ENCODE measurements at places on chromosomes 2 and 18.

DNA sequence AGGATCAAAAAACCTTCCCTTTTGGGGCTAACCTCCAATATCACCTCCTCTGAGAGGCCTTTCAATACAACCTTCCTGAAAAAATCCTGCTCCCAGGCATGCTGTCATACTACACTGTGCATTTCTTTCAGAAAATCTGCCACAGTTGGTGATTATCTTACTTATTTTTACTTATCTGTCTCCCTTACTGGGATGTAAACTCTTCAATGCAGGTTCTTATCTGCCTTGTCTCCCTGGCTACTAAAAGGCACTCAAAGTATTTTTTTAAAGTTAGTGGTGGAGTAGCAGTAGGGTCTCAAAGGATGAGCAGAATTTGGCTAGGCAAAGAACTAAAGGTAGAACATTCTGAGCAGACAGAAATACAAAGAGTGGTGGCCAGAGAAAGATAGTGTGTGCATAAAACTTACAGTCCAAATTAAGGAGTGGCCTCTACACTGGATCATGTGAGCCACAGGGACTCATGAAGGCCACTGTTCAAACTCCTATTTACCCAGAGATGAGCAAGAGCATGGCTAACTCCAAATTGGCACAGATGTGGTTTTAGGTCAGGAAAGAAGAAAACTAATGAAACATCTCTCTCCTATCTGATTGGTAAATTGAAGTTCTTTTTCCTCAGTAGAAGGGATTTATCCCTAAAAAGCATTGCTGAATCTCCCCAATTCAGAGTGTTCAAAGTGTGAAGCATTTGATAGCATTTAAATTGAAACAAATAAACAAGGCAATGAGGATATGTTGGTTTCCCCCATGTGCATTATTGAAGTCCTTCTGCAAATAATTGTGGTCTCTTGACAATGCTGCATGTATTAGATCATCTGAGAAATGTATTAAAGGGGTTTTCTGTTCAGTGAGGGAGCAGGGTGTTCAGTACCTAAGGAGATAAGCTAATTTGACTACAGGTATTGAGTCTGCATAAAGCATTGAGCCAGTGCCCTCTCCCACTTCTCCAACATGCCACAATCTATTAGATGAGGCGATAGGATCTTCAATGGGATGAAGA is 285.5 kb downstream of the MREG start:
- DNase-seq: no peak

DNA sequence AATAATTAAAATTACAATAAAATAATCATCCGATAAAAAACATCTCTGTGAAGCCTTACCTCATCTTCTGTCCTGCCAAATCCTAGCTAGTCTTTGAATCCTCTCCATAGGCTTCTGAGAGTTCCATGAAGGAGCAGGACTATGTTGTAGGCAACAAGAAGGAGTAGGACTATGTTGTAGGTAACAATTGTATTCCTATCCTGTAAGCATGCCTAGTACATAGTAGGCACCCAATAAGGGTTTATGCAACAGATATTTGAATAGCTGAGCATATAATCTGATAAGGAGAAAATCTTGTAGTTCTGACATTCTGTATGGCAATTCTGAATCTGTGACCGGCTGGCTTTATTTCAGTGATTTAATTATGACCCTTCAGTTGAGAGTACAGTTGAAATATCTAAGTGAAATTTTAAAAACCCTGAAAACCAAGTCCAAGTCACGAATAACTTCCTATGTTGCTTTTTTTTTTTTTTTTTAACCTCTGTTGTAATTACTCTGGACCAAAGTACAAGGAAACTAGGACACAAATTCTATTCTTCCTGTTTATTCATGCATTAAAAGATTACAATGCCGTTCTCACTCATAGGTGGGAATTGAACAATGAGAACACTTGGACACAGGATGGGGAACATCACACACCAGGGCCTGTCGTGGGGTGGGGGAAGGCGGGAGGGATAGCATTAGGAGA is 27.8 kb downstream of the VWA3B start:
- DNase-seq: no peak

DNA sequence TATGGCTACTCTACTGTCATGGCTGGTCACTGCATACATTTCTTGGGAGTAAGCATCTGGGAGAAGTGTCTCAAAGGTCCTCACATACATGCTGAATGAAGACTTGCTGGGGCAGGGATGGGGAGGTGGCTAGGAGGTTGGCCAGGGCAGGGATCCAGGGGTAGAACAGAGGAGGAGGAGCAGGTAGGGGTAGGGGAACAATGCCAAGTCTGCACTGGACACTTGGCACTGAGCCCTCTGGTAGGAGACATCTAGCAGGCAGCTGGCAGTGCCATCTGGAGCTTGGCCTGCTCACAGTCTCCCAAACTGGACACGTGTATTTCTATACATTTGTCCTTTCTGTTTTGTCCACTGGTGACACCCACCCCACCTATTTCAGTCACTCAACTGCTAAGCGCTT is 62.7 kb upstream of the REV1 start:
- no peak for DNase-seq

DNA sequence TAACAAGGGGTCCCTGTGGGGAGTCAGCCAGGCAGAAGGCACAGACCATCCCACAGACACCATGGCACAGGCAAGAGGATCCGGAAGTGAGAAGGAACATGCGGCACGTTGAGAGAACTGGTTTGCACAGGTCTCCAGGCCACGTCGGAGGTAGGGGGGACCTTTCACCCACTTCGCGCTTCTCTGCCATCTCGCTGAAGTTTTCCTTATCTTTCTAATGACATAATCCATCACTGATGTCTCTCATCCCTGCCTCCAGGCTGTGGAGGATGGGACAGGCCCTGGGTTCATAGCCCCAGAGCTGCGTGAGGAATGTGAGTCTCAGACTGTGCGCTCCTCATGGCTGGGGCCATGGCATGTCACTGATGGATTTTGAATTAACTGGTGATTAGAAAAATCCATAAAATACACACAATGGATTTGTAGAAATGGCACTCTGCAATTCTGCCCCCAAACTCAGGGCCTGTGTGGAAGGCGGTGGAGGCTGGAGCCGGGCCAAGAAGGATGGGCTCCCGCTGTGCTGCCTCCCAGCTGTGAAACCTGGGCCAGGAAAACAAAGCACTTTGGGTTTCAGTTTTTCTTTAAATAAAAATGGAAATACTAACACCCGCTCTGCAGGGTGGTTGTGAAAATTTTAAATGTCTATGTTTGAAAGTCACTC is 113.3 kb upstream of the ALKAL2 start:
- DNase-seq: no peak

DNA sequence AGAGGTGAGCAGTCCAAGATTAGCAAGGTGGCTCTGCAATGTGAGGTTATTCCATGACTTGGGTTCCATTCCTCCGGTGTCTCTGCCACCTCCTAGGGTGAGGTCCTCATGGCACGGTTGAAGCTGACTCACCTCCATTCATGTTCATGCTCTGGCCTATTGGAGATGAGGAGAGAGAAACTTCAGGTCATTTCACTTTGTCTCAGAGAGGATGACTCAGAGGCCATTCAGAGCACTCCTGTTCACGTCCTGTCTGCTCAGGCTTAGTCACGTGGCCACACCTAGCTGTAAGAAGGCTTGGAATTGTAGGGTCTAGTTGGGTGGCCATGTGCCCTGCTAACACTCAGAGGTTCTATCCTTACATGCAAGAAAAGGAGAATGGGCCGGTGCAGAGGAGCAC is 67.5 kb upstream of the MBOAT2 start:
- no peak for DNase-seq

DNA sequence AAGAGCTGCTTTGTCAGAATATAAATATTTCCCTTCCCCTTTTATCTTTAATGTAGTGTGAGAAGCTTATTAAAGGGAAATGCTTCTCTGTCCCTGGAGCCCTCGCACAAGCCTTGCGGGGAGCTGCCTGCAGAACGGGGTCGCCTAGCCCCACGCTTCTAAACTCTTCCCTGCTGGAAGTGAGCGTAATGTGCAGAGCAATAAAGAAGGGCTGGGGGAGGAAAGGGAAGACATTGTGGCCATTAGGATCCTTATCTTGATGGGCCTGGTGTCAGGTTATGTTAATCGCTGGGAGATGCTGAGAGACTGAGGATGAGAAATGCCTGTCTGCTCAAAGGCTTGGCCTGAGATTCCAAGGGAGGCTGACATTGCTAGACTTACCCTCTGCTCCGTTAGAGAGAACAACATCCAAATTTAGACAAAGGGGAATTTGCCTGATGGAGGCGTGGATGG is 18.9 kb upstream of the FZD7 start:
- no peak for DNase-seq

- DNase-seq: no peak
These were observed 27.7 kb upstream of the KDM3A start for GRCh38 chr2:86413296-86414094.

DNA sequence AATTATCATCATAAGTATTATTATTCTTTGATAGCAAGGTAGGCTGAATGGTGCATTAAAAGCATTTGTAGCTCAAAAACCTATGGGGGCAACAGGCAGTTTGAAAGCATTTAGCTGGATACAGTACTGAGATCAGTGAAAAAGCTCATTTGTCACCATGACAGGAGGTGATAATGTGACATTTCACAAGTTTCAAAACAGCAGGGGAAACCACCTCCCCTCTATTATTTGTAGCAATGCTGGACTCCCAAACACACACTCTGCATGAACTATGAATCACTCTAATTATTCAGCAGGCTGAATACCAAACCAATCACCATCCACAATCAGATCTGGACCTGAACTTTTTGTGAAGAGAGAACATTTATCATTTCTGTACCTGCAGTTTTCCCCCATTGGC is 63.4 kb downstream of the MYO5B start:
- DNase-seq: no peak

- peak; percentile 83 for DNase-seq
These were observed 263.8 kb downstream of the PHLPP1 start for GRCh38 chr18:62979176-62979575.

GRCh38 chr2:133936601-133937000 is 317.3 kb upstream of the MGAT5 start:
- no peak for DNase-seq
